ENCODE measurements at places on chromosomes 2 and 18. TPM values are rescaled to one million over a fixed set of nuclear protein-coding genes. Genes with fewer than 3 reads are reported as not detected.

TMEM37 gene
- 2.7 TPM for total RNA-seq

DES gene
- not detected for total RNA-seq

FRZB gene
- 0.03 TPM for total RNA-seq

MC5R gene
- total RNA-seq: not detected

PHLPP1 gene
- total RNA-seq: 5.6 TPM

SEPTIN10 gene
- 54.9 TPM for total RNA-seq

ABCB11 gene
- not detected for total RNA-seq

Data from A549 treated with RU486 at 1 μM for 4 hours (cell line).